ENCODE measurements at places on chromosomes 4 and X.

GRCh38 chr4:101271516-101271915 lies 75.8 kb downstream of the PPP3CA start:
- no peak for DNase-seq

DNA sequence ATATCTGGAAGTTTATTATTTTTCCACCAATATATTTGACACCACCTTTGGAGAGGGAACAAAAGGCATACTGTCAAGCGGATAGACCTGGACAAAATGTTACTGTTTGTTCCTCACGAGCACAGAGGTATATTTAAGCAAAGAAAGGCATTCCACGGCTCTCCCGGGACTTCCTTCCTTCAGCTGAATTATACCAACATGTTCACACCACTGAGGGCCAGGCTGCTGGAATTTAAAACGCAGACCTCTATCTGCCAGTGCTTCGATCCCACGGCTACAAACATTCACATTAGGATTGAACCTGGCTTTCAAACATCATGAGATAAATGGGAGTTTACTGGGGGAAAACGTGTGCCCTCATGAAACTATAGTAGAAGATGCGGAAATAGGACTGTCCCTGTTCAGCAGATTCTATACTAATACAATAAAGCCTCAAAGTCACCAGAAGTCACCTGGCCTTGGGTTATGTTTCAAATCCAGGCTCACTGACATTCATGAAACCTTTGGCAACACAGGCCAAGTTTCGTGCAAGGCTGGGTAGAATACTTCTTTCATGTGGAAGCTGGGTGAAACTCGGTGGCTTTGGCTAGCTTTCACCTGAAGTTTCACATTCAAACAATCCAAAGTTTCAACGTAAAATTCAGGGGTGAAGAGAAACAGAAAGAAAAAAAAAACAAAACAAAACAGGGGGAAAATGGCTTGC lies 39.5 kb downstream of the SORBS2 start:
- no peak for DNase-seq

GRCh38 chr4:156290811-156291210 lies 337.1 kb upstream of the CTSO start:
- DNase-seq = no peak

- no peak for DNase-seq
Measured at GRCh38 chrX:13285229-13285628, 34.6 kb downstream of the ATXN3L start.

GRCh38 chr4:89797117-89797516 lies 39.8 kb downstream of the SNCA start:
- no peak for DNase-seq

GRCh38 chr4:18180892-18181291 lies 159.3 kb upstream of the LCORL start:
- DNase-seq = no peak

DNA sequence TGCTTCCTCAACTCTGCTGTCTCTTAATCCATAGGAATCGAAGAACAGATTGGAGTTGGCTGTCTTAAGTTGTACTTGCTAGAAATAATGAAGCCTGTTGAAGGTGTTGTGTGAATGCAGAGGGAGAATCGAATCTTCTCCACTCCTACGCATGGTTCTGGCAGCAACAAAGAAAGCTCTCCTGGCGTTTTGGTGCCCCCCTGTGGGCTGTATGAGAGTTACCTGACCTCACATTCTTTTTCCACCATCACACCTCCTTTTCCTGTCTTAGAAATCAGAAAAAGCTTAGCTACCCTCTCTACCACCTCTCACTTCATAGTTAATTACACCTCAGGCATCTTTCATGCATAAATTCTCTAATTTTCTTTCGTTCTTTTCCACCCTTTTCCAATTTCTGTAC lies 16.3 kb downstream of the KLF8 start:
- no peak for DNase-seq

GRCh38 chrX:71017396-71017939 lies 50.7 kb downstream of the SNX12 start:
- DNase-seq = no peak

DNA sequence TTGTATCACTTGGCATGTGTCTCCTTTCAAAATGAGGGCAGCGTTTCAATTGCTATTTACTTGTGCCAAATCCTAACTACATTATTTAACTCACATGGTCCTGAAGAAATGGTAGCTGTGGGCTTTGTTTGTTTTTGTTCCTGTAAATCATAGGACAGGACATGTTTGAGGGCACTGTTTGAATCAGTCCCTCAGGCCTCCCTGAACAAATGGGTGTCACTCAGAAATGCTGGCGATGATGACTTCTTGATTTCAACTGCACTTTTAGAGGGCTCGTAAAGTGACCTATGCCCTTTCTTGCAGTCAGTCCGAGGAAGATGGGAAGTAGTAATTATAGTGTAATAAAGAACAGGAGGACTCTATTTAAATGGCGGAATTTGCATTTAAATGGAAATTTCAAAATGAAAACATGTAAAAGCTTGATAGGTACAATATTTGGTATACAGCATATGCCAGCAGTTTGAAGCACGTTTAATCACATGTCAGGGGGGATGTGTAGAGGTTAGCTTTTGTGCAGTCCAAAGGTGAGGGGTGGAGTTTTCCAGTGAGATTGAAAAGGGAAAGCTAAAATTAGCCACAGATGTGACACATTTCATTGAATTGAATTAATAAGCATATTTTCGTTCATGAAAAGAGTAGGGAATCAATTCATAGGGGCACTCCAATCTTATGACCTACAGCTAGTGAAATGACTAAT lies 1958.7 kb upstream of the IGFBP7 start:
- DNase-seq = no peak

DNA sequence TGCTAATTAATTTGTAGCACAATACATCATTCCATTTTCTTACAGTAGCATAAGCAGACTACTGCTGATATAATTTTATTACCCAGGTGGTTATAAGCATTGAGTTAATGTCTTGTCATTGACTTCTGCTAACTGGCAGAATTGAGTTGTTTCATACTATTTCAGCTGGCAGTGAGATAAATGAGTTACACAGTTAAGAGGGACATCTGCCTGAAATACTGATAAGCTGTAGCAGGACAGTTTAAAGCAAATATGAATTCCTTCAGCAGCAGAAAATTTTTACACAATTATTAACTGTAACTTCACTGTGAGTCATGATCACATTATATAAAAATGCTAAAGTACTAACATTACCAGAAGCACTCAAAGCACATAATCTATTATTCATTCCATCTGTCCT lies 326.8 kb downstream of the INPP4B start:
- DNase-seq = no peak

GRCh38 chr4:164441109-164441508 lies 312.8 kb upstream of the SMIM31 start:
- no peak for DNase-seq

- no peak for DNase-seq
Measured at GRCh38 chrX:56978172-56978571, 17.2 kb downstream of the SPIN3 start.

DNA sequence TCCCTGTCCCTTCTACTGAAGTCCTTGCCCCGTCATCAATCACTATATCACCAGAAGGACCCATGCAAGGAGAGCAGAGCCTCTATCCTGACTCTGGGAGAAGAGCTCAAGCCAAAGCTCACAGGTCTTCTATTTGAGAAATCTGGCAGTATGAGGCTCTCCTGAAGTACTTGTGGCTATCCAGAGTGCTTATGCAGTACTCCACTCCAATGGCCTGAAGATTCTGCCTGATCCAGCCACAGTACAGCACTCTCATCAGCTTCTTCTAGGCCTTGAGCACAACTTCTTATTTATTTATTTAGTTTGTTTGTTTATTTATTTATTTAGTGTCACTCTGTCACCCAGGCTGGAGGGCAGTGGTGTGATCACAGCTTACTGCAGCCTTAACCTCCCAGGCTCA lies 13.0 kb downstream of the USP26 start:
- DNase-seq = no peak

GRCh38 chrX:154436983-154437752 lies at the start of gene GDI1:
Gene GDI1 (plus strand): TSS chrX:154437154. CDS start chrX:154437255, 101 bp downstream.
- no peak for DNase-seq

GRCh38 chr4:184444953-184445309 lies 29.4 kb downstream of the IRF2 start:
- DNase-seq = no peak

GRCh38 chr4:55791666-55792065 lies 27.9 kb upstream of the EXOC1L start:
- DNase-seq = no peak

DNA sequence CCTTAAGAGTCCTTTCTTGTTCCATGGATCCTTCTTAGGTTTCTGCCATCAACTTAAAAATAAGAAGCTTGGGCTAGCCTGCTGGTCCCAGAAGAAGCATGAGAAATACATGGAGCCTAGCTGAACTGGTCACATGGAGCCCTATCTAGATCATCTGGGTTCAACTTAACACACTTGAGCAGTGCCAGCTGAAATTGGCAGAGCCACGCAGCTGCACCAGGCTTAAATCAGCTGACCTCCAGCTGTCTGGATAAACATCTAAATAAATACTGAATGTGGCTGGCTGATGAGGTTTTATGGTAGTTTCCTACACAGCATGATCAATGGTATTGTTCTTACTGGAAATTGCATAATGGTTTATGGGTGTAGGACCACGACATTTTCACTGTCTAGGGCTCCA lies 598.4 kb upstream of the FAM241A start:
- DNase-seq = no peak

GRCh38 chrX:39167791-39168190 lies 366.5 kb downstream of the MID1IP1 start:
- DNase-seq = no peak

- DNase-seq = no peak
Measured at GRCh38 chr4:183627979-183628588, 30.9 kb downstream of the RWDD4 start.

DNA sequence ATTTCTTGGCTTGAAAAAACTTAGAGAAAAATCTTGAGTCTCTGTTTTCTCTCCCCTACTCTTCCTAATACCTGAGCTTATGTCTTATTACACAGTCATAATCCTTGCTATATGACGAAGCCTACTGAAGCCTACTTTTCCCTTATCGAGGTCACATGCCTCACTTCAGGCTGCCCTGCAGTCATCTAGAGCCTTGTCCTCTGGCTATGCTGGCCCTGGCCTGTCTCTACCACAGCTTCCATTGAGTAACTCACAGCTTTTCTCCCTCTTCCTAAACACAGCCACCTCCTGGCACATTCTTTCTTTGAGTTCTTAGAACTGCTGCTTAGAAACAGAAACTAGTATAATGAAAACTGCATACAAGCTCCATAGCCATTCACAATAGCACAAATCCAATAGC lies 1698.3 kb downstream of the STIM2 start:
- DNase-seq = no peak

- no peak for DNase-seq
Measured at GRCh38 chr4:183600189-183600685, 58.7 kb downstream of the RWDD4 start.

DNA sequence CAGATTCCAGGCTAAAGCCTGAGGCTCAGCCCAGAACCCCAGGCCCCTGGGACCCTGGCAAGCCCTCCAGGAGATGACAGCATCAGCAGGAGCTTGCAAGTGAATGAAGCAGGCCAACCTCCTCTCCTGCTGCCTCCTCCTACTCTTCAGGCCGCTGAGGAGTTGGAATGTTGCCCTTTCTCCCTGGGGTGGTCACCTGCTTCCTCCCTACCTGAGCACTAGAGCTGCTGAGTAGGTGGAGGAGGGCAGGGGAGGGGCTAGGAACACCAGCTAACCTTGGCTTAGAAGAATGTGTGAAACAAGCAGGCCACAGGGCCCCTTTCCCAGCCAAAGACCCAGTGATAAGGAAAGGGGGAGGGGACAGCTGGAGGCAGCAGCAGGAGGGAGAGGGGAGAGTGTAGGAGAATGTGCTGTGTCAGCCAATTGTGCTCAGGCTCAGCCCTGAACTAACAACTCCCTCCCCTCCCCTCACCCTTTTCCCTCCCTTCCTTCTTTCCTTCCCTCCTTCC lies 58.0 kb downstream of the PJA1 start:
- DNase-seq = no peak

- no peak for DNase-seq
Measured at GRCh38 chr4:100117750-100118149, 72.5 kb downstream of the DDIT4L start.

- no peak for DNase-seq
Measured at GRCh38 chrX:142296421-142296820, 91.3 kb upstream of the MAGEC2 start.

DNA sequence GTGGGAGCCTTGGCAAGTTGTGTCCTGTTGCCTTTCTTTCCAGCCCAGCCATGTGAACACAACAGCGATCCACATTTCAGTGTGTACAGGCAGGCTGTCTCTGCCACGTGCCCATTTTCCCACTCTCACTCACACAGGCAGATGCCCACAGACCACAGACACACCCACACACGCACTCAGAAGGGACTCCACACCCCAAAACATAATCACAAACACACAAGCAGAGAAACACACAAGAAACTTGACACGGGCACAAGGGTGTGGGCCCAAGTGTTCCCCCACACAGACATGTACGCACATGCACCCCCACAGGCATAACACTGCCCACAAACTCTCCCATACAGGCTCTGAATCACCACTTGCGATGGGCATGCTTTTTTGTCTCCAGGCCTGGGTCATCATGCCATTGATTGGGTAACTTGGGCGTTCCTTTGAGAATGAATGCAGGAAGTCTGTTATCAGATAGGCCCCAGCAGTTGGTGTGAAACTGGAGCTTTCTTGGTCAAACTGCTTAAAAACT lies 84.3 kb downstream of the NBDY start:
- DNase-seq = no peak

DNA sequence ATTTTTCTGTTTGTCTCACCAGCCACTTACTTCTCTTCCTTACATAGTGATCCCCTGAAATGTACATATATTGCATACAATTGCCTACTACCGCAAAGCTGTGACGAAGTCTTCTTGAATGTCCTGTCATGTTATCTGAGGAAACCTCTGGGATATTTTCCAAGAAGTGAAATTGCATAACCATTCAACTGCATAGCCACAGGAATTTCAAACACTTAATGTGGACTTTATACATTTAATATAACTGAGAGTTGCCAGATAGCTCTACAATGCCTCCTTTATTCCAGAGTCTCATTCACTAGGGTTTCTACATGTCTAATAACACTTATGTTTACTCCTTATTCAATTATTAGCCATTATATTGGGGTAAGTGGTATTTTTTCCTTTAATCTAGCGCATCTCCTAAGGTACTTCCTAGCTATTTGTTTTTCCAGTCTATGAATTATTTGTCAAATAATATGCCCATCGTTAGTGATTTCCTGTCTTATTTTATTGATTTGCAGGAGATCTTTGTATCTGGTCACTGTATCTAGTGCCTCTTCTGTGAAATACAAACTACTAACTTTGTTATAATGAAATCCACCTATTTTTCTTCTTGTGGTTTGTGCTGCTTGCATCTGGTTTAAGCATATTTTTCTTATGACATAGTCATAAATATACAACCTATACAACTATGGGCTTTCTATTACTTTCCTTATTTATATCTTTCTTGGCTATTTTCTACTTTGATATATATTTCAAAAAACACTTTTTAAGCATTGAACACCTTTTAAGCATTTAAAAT lies 69.2 kb upstream of the GRID2 start:
- DNase-seq = no peak

- DNase-seq = no peak
Measured at GRCh38 chrX:135544338-135544948, 24.0 kb downstream of the INTS6L start.

- no peak for DNase-seq
Measured at GRCh38 chrX:8364369-8365141, 100.1 kb upstream of the VCX3B start.

- no peak for DNase-seq
Measured at GRCh38 chrX:139382529-139382928, 148.0 kb upstream of the F9 start.
